ENCODE measurements at places on chromosomes 12 and 14.

DNA sequence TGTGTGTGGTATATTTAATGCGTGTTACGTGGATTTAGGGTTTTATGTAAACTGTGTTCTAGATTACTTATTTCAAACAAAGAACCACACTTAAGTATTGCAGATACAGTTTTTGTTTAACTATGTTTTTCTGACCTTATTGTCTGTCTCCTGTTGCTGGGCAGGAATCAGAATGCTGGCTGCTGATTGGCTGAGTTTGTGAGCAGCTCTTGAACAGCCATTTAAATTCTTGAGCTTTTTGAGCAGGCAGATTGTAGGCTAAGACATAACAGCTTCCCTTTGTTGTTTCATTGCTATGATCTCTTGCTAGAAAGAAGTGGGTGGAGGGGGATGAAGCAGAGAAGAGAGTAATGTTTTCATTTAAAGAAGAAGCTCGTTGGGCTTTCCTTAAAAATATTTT lies 52.2 kb downstream of the ATF7IP start:
- no peak for DNase-seq

DNA sequence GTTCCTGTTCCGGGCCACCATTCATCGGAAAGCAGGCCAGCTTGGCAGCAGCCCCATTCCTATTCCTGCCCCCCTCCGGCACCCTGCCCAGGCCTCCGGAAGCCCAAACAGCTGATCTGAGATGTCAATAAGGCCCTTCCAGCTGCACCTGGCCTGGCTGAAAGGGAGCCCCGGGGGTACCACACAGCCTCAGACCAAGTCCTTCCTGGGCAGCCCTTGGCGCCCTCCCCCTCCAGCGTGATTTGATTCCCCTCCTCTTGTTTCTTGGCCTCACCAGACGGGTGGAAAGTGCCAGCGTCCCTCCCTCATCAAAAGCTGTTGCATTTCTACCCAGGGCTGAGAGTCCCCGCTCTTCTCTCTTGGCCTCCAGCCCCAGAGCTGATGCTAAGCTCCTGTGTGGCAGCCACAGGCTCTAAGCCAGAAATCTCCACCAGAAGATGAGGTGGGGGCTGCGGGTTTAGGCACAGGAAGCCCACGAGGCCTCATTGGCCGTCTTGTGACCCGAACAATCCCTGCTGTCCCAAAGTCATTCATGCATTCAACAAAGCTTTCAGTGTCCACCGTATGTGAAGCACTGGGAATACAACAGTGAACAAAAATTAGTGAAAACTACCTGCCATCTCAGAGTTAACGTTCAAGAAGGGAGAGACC lies 215.4 kb downstream of the SLC41A2 start:
- no peak for DNase-seq

- DNase-seq, result no peak
These were observed 37.8 kb upstream of the TC2N start for GRCh38 chr14:91904956-91905645.

GRCh38 chr12:88398031-88398430 lies 182.2 kb downstream of the KITLG start:
- DNase-seq, result peak; percentile 45

- DNase-seq, result no peak
These were observed 5.6 kb upstream of the FAM234B start for GRCh38 chr12:13038491-13039161.

GRCh38 chr12:106245767-106246166 lies 2.1 kb downstream of the CKAP4 start:
- DNase-seq, result no peak

DNA sequence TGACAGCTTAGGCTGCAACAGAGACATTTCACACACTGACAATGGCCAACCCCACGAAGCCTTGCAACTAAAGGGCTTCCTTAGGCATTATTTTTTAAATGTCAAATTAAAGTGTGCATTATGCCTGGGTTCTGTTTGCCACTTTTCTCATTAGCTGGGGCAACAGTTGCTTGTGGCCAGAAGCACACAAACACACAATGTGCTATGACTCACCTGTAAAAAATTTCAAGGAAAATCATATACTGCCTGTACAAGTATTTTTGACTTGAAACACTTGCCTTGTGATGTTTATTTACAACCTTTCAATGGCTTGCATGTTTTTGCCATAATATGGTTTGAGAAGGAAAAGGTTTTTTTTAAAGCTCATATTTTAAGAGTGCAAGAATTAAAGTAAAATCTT lies 1.9 kb downstream of the NTN4 start:
- DNase-seq, result no peak

DNA sequence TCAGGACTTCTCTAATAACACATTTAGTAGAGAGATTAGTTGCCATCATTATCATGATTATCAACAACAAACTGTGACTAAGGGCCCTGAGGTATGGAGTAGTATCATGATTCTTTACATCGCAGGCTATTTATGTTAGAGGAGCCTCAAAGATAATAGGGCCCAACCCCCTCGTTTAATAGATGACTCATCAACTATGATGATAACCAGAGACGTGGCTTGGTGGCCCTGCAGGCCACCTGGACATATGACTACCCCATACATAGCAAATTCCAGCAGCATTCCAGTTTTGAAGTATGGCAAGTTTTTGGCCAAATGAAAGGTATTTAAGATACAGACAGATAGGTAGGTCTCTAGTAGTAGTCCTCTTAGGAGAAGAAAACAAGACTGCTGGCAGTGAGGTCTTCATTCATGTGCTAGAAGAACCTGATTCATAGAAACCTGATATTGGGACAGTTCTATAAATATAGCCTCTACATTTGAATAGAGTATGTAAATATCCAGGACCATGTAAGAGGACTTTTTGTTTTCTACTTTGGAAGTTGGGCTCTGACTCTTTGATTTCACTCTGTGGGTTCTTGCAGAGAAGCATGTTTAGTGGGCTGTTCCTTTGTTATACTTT lies 5.6 kb downstream of the RIC8B start:
- peak; percentile 87 for DNase-seq

GRCh38 chr12:95202691-95203486 lies 14.4 kb downstream of the FGD6 start:
- DNase-seq, result no peak

- DNase-seq, result no peak
These were observed 25.2 kb downstream of the LIMA1 start for GRCh38 chr12:50258167-50258551.

GRCh38 chr12:117111386-117111785 lies 12.2 kb upstream of the TESC start:
- no peak for DNase-seq

DNA sequence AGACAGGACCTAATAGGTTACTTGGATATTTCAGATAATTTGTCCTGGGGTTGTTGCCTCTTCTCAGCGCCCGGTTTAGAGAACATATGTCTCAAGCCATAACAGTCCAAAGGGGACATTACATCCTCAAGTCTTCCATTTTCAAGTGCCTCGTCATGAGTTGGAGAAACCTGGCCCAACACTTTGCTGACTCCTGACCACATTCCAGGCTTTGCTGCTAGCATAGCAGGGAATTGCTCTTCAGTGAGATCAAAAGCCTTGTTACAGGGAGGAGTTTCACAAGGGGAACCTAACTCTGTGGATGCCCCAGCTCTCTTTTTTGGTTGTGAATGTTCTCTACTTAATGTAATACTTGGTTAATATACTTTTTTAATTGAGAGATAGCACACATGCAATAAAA lies 8.2 kb upstream of the MMP19 start:
- DNase-seq, result no peak

DNA sequence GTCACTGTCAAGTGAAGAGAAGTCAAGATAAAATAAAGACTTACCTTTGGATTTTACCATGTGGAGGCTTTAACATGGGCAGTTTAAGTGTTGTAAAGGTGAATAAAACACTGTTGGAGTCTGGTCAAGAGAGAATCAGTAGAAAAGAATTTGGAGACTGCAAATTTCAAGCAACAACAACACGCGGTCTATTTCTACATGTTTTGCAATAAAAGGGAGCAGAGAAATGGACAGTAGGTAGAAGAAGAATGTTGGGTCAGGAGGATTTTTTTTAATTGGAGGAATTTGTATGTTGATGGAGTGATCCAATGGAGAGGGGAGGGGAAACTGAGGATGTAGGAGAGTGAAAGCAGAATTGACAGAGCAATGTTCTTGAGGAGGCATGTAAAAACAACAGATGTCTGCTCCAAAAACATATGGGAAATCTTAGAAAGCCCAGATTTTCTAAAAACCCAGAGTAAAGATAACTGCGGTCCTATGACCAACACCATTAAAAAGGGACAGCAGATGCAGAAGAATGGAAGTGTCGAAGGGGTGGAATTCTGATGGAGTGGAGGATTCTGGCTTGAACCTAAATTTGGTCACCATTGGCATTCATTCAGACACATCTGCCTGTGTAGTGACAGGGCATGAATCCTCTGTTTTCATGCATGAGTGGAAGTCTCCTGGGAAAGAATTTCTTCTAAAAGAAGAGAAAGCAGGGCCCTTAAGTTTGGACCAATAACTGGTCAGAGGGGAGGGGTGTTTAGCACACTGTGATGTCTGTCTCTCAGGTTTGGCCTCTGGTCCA lies 68.0 kb upstream of the OSBPL8 start:
- no peak for DNase-seq

DNA sequence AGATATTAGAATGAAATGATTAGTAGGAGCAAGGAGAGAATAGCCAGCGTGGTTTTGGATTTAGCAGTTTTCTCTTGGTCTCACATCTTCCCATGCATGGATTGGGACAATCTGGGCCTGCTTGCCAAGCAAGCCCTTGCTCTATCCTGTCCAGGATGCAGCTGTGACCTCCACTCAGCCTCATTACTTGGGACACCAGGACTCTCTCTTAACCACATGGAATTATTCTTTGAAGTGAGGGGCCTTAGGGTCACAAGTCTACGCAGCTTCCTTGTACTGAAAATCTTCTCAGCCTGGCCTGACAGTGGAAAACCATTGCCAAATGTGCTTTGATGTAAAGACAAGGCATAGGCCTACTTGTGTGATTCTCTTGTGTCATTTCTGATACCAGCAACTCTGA lies 28.0 kb upstream of the DCN start:
- no peak for DNase-seq

DNA sequence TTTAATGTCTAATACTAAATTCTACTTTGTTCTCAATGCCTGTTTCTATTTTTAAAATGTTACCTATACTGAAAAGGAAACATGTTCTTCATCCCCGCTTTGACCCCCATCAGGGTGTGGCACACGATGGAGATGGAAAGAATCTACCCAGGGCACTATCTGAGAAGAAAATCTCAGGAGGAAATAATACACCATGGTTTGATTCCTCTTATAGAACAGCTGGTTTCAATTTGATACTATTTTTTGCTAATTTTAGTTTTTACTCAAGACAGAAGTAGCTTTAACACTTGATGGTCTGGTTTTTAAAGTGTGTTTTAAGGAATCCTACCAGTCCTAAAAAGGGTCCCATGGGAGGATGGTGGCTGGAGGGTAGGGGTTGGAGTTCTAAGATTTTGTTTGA lies 56.7 kb downstream of the PPM1H start:
- no peak for DNase-seq

GRCh38 chr12:57630891-57631433 lies 2.0 kb downstream of the B4GALNT1 start:
- DNase-seq, result no peak
